ENCODE measurements at places on chromosomes 6 and 20.
A peak's percentile ranks its signal among the peaks of the same experiment; 100 is the strongest.

GRCh38 chr6:36340618-36341454, 4.1 kb upstream of the BNIP5 start:
- peak; percentile 53 for DNase-seq

DNA sequence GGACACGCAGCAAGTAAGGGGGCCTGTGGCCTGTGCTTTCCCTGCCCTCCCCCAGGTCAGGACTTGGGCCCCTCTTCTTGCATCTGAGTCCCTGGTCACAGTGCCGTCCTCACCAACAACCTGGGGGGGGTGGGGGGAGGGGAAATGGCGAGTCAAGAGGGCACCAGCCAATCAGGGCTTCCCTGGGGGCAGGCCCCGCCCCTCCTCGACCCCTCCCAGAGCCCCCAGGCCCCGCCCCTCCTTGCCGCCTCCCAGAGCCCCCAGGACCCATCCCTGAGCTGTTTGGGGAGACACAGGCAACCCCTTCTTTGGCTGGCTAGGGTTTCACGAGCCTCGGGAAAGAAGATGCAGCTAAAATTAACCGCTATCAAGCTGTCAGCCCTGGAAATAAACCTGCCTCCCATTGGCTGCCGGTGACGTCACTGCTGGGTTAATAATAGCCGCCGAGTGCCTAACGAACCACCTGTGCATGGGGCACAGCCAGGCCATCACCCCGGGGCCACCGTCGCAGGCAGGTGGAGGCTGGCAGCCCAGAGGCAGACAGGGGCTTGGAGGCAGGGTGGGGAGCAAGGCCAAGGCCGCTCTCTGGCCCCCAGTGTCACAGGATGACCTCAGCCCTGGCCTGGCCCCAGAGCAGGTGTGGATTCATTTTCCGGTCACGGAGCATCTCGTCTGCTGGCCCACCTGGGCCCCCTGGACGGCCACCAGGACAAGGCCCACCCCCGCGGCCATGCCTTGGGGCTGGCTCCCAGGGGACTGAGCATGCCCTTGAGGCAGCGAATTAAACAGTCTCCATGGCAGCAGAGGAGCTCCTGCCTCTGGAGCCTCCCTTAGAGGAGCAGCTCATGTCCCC, 3.2 kb upstream of the EEF1A2 start:
- DNase-seq, result peak; percentile 94

GRCh38 chr6:105522626-105523322, 119.9 kb upstream of the PREP start:
- DNase-seq, result no peak

- no peak for DNase-seq
Measured at GRCh38 chr6:165820407-165820806, 157.4 kb upstream of the PDE10A start.

DNA sequence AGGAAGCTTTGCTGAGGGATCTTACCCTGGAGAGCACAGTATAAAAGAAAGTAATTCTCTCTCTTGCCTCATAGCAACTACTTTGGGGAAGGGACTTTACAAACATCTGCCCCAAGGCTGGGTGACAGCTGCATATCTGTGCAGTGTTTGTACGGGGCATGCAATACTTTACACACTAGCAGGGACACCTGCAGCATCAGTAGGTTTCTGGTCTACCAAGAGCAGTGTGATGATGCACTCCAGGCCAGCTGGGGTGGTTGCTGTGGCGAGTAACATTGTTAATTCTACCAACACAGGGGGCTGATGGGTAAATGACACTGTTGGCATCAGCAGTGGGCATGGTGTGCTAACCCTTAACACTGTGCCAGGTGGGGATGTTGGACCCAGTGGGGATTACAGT, 48.0 kb downstream of the ADTRP start:
- no peak for DNase-seq

GRCh38 chr6:99746261-99746895, 139.7 kb downstream of the PRDM13 start:
- peak; percentile 16 for DNase-seq

- DNase-seq, result no peak
Measured at GRCh38 chr20:57672164-57672563, 37.7 kb downstream of the PMEPA1 start.
